ENCODE measurements at places on chromosomes 12 and 14. TPM values are rescaled to one million over a fixed set of nuclear protein-coding genes. Genes with fewer than 3 reads are reported as not detected.

The GLI1 gene
- total RNA-seq, result 0.88 TPM

The TRIAP1 gene
- total RNA-seq, result 24.4 TPM

The GUCY2C gene
- total RNA-seq, result not detected

The ITGB7 gene
- 480 TPM for total RNA-seq

The NRXN3 gene
- not detected for total RNA-seq

The IGF1 gene
- 0.10 TPM for total RNA-seq

The CCDC177 gene
- total RNA-seq, result not detected

The BDKRB1 gene
- not detected for total RNA-seq

The DIO3 gene
- not detected for total RNA-seq

The LRRC43 gene
- not detected for total RNA-seq

The SLC38A4 gene
- not detected for total RNA-seq

The WNT5B gene
- not detected for total RNA-seq

The LMO3 gene
- not detected for total RNA-seq

The NOPCHAP1 gene
- 14.3 TPM for total RNA-seq

The INSM2 gene
- total RNA-seq, result not detected

The TIMELESS gene
- 42.9 TPM for total RNA-seq

The ABCC9 gene
- total RNA-seq, result not detected

The RHOJ gene
- not detected for total RNA-seq

The SERPINA9 gene
- not detected for total RNA-seq

The ITGA5 gene
- 106 TPM for total RNA-seq

The SYCP3 gene
- 0.70 TPM for total RNA-seq

The RASSF9 gene
- total RNA-seq, result not detected

The SLC24A4 gene
- total RNA-seq, result not detected

The RD3L gene
- not detected for total RNA-seq

The TECPR2 gene
- 8.0 TPM for total RNA-seq

The GCH1 gene
- 54.6 TPM for total RNA-seq

The KRT79 gene
- not detected for total RNA-seq

The DENND5B gene
- total RNA-seq, result 0.10 TPM

The SOAT2 gene
- total RNA-seq, result 0.73 TPM

The DEGS2 gene
- total RNA-seq, result 0.29 TPM

The KCNC2 gene
- not detected for total RNA-seq

The PHETA1 gene
- 1.3 TPM for total RNA-seq

The KRT82 gene
- not detected for total RNA-seq

Measured in activated naive CD4-positive, alpha-beta T cell treated with anti-CD3 and anti-CD28 coated beads, Interleukin-2, amount 10 ng/mL, durations not matched to agents 5 hours and 36 hours (primary cell).